ENCODE measurements at places on chromosomes 13 and 19.

- no peak for DNase-seq
These were observed 197.0 kb downstream of the COL4A1 start for GRCh38 chr13:110109910-110110309.

GRCh38 chr19:47239610-47240296 lies 8.8 kb upstream of the BBC3 start:
- DNase-seq, result peak; percentile 57

- no peak for DNase-seq
These were observed 38.6 kb downstream of the LYL1 start for GRCh38 chr19:13064092-13064489.

DNA sequence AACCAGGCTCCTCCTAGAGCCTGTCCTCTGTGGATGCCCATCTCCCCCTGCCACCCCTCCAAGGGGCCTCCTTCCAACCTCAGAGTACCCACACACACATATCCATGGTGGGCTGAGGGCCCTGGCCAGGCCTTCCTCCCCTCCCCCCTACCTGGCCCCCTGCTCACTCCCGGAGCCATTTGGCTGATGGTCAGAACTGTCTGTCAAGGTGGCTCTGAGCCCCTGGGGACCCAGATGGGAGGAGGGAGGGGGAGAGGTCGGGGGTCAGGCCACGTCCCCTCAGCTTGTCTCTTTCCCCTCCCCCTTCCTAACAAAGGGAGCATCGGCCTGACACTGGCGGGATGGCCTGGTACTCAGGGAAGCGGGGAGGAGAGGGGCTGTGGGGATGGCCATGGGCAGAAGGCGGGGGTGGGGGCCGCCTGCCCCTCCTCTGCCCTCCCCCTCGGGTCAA lies 18.7 kb upstream of the POU2F2 start:
- no peak for DNase-seq

DNA sequence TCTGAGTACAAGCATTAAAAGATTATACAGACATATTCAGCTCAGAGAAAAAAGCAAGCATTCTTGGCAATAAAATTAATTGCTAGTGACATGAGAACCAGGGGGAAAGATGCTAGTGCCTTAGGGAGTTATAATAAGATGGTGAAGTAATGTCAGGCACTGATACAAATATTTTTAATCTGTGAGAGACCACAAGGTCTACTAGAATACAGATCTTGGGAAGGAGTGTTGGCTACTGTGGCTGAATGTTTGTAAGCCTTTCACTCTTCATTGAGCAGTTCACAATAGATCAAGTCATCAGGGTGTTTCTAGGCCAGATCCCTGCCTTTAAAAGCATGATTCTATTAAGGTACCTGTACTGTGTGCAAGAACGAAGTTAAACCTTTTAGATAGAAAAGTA lies 16.4 kb downstream of the FREM2 start:
- no peak for DNase-seq

- DNase-seq, result no peak
These were observed at the start of gene FCAR for GRCh38 chr19:54873990-54874389. Gene FCAR (plus strand): TSS chr19:54874235. CDS start chr19:54874290, 55 bp downstream.

- no peak for DNase-seq
These were observed 257.5 kb downstream of the ITGBL1 start for GRCh38 chr13:101709952-101710351.

GRCh38 chr13:110103534-110103933 lies 203.4 kb downstream of the COL4A1 start:
- no peak for DNase-seq

DNA sequence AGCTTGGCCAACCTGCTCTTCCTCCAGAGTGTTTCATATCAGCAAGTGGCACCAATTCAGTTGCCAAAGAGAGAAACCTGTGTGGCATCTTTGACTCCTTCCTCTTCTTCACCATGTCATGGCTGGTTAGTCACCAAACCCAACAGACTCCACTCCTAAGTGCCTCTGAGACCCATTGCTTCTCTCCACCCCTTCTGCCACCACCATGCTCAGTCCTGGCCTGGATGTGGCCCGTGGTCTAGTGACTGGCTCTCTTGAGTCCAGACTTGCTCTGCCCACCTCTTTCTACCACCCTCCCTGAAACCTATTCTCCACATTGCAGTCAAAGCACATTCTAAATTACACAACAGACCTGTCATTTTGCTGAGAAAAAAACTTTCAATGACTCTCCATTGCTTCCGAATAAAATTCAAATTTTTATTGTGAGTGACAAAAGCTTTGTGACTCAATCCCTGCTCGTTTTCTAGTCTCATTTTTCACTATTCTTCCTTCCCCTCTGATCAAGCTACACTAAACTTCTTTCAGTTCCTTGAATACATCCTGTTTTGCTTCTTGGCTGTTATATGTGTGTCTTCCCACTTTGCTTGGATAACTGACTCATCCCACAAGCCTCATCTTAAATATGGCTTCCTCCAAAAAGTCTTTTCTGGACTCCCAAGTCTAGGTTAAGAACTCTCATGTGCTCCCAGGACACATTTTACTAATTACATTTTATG lies 12.0 kb upstream of the TNFSF11 start:
- DNase-seq, result no peak

GRCh38 chr13:73278186-73278585 lies 219.4 kb downstream of the KLF5 start:
- no peak for DNase-seq

- DNase-seq, result peak; percentile 84
These were observed at the start of gene PNKP for GRCh38 chr19:49866933-49867782. Gene PNKP (minus strand): TSS chr19:49867576. CDS start chr19:49867204, 372 bp downstream.

DNA sequence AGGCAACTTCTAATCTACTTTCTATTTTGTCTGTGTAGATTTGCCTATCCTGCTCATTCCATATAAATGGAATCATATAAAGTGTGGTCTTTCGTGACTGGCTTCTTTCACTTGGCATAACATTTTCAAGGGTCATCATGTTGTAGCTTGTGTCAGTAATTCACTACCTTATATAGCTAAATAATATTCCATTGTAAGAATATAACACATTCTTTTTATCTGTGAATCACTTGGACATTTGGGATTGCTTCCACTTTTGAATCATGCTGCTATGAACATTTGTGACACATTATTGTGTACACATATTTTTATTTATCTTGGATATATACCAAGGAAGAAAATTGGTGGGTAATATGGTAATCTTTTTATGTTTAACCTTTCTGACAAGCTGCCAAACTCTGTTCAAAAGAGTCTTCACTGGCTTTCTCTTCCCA lies 89.0 kb upstream of the CSNK1A1L start:
- DNase-seq, result peak; percentile 23

DNA sequence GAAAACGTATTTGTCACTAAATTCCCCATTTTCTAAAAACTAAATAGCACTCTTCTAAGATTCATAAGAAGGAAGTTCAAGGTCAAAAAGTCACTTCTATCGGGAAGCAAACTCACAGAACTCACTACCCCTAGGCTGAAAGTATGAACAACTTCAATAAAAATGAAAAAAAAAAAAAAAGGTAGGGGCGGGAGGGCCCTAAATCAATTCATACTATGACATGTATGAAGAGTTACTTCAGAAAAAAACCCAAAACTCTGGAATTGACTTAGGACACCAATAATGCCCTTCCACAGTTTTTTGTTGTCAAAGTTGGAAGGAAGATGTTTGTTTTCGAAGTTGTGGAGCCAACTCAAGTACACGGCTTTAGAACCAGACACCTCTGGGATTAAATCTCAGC lies 1.1 kb downstream of the SUCLA2 start:
- DNase-seq, result no peak

GRCh38 chr19:34838248-34838647 lies 65.2 kb upstream of the ZNF599 start:
- DNase-seq, result no peak

GRCh38 chr13:20270163-20270865 lies 38.2 kb upstream of the GJB6 start:
- no peak for DNase-seq

DNA sequence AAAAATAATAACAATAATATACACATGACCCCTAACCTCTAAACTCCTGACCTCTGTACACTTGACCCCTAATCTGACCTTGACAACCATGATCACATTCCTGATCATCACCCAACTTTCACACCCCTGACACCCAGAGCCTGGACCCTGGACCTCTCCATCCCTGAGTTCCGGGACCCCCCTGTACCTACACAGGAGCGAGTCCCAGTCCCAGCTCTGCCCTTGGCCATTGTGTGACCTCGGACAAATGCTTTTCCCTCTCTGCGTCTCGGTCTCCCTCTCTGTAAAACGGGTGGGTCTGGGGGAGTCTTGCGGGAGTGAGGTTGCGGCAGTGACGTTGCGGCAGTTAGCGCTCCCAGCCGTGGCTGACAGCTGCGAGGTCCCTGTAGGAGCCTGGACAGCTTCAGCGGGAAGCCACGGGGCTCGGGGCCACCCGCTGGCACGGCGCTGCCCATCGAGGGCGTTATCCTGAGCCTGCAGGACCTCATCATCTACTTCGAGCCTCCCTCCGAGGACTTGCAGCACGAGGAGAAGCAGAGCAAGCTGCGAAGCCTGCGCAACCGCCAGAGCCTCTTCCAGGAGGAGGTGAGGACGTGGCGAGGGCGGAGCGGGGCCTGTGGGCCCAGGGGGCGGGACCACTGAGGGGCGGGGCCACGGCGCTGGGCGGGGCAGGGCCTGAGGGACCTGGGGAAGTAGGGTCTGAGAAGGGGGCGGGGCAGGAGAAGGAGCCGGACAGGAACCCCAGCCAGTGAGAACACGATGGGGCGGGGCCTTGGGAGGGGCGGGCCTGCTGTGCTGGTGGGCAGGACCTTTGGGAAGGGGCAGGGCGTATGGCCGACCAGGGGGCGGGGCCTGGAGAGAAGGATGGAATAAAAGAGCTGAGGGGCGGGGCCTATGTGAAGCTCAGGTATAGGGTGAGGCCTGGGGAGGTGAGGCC lies 19.2 kb downstream of the RYR1 start:
- no peak for DNase-seq

DNA sequence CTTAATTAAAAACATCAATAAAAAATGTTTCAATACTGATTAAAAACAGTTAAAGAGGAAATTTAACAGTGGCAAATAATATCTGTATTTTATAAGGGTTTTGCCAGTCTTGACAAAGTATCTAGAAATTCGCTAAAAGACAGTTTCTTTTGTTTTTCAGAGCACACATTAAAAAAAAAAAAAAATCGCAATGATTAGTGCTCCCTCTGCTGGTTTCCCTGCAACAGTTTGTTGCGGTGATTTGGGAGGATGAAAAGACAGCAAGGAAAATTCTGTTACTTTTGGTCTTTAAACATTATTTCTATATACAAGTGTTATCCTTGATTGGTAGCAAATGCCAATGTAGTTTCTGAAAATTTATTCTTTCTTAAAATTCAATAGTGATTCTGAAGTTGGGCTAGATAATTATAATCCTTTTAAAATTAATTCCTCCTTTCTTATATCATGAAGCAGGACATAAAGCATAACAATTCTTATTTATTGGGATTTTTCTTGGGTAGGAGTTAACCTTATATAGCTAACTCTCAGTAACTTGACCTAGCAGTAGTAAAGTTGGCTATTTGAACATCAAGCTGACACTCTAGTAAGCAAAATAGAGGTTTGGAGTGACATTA lies 23.1 kb upstream of the SPRY2 start:
- DNase-seq, result peak; percentile 24

DNA sequence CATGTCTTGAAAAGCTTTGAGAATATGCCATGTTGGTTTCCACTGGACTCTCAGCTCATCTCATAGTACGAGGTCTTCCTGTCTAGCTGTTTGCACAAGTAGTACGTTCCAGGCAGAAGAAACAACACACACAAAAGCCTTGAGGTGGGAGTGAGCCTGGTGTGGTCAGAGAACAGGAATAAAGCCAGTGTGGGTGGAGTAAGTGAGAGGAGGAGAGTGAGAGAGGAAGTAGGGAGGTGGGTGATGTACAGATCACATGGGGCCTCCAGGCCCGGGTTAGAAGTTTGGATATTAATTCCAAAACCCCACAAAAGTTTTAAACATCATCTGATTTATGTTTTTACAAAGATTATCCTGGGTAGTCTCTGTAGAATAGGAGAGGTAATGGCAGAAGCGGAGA lies 230.6 kb downstream of the MTUS2 start:
- no peak for DNase-seq

Measured in NCI-H1092 (cell line).